ENCODE measurements at places on chromosomes 7 and 10. TPM values are rescaled to one million over a fixed set of nuclear protein-coding genes. Genes with fewer than 3 reads are reported as not detected.

DOCK4 gene
- 13.9 TPM for total RNA-seq

WDR86 gene
- total RNA-seq, result 0.37 TPM

CCDC172 gene
- total RNA-seq, result not detected

TRIL gene
- 2.4 TPM for total RNA-seq

ACTL6B gene
- total RNA-seq, result not detected

STMP1 gene
- 30.3 TPM for total RNA-seq

MRC1 gene
- total RNA-seq, result 26.7 TPM

GNG11 gene
- total RNA-seq, result 20.3 TPM

FFAR4 gene
- total RNA-seq, result 0.07 TPM

GRID1 gene
- 2.4 TPM for total RNA-seq

TUBB8 gene
- total RNA-seq, result not detected

SH2B2 gene
- total RNA-seq, result 0.99 TPM

SLC4A2 gene
- 64.1 TPM for total RNA-seq

UPK3BL2 gene
- total RNA-seq, result 2.9 TPM

STEAP4 gene
- 21.7 TPM for total RNA-seq

AP3M1 gene
- 27.9 TPM for total RNA-seq

PDE6C gene
- total RNA-seq, result not detected

GRCh38 chr7:4140933-4141332, 541.2 kb upstream of the FOXK1 start:
- DNase-seq, result no peak

DNA sequence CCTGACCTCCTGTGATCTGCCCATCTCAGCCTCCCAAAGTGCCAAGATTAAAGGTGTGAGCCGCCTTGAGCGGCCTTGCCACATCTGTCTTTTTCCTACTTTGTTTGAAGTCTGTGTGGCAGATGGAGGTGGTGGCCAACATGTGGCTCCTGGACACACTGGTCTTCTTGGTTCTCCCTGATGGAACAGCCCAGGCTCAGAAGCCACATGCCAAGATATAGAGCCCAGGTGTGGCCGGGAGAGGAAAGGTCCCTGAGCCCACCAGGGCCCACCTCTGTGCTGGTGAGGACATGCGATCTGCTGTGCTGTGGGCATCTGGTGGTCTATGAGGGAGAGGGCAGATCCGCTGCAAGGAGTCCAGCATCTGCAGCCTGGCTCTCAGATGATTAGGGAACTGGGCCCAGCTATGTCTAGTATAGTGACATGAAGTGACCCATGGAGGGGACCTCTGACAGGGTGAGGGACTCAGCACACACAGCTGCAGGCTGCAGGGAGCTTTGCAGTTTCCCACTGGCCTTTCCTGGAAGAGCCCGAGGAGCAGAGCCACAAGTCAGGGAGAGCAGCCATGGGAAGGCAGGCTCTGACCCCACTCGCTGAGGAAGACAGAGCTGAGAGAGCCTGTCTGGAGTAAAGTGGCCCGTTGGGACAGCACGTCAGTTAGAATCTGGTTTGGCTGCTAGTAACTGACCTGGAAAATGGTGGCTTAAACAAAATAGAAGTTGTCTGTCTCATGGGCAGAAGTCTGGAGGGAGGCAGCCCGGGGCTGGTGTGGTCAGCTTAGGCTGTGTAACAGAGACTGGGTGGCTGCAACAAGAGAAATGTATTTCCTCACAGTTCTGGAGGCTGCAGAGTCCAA, 25.9 kb downstream of the ADCY1 start:
- no peak for DNase-seq

DNA sequence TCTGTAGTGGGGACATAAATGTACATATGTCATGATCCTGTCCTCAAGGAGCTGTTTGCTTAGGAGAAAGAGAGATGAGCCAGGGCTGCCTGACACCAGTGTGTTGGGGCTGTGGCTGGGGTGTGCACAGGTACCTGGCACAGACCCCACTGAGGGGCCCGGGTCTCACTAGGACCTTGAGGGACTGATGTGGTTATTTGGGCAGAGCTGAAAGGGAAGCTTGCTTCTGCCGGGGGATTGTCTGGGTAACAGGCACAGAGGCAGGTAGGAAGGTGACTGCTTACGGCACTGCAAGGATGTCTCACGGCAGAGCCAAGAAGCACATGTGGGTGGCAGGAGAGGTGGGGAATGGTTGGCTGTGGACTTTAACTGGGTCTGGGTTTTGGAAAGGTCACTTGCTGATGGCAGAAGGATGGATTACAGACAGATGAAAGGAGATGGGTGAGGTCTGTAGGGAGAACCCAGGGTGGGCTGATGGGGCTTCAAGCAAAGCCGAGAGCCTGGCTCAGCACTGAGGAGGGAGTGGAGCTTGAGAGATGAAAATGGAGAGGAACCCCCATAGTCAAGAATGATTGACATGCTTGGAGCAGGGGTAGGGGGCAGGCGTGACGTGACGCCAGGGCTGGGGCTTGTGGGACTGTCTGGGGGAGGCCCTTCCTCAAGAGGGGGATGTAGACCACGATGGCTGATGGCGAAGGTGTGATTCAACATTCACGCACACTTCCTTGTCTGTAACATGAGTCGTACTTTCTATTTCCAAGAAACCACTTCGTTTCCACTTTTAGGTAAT, 207.7 kb upstream of the SHH start:
- DNase-seq, result no peak

DNA sequence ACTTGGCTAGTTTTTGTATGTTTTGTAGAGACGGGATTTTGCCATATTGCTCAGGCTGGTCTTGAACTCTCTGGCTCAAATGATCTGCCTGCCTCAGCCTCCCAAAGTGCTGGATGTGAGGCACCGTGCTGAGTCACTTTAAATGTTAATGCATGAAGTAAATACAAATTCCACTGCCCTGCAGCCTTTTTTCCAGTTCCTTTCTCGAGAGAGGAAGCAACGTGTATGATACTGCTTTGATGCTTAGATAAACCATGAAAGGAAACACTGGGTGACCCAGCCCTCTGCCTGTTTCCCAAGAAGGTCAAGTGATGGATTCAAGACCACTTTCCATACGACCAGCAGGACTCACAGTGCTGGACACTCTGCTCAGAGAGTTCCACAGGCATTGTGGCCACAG, 11.3 kb upstream of the MRPS24 start:
- DNase-seq, result no peak

DNA sequence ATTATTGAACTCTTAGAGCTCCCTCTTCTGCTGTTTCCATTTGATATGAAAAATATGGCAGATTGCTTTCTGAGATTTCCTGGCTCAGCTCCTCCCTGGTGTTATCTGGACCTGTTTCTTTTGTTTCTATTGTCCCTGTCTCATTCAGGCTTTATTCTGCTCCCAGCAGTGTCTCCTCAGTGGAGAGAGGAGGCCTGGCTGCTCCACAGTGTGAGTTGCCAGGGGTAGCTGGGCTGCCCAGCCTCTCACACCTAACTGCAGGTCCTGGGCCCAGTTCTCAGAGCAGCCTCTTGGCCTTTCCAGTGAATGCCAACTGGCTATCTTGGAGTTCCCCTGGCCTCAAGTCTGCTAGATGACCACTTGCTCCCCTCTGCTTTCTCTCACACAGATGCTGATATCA, 127.0 kb downstream of the VPS41 start:
- DNase-seq, result no peak

DNA sequence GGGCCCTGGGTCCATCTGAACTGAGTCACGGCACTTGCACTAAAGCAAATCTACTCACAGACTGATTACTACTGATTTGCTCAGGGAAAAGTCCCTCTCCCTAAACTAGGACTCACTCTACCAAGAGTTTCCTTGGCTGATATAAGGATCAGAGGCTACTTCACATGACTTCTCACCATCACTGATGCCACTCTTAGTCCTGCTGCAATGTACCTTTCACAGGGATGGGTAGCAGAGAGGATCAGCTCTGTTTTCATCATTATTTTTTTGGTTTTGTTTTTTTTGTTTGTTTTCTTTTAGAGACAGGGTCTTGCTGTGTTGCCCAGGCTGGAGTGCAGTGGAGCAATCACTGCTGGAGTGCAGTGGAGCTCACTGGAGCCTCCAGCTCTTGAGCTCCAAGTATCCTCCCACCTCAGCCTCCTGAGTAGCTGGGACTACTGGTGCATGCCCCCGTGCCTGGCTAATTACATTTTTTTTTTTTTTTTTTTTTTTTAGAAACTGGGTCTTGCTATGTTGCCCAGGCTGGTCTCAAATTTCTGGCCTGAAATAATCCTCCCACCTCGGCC, 200.6 kb downstream of the JCAD start:
- no peak for DNase-seq

GRCh38 chr10:125423569-125423968, 259.4 kb downstream of the TEX36 start:
- no peak for DNase-seq

- no peak for DNase-seq
Observed at GRCh38 chr7:133781486-133782090, 345.6 kb upstream of the LRGUK start.

GRCh38 chr7:17532861-17533404, 234.5 kb downstream of the AHR start:
- DNase-seq, result no peak

DNA sequence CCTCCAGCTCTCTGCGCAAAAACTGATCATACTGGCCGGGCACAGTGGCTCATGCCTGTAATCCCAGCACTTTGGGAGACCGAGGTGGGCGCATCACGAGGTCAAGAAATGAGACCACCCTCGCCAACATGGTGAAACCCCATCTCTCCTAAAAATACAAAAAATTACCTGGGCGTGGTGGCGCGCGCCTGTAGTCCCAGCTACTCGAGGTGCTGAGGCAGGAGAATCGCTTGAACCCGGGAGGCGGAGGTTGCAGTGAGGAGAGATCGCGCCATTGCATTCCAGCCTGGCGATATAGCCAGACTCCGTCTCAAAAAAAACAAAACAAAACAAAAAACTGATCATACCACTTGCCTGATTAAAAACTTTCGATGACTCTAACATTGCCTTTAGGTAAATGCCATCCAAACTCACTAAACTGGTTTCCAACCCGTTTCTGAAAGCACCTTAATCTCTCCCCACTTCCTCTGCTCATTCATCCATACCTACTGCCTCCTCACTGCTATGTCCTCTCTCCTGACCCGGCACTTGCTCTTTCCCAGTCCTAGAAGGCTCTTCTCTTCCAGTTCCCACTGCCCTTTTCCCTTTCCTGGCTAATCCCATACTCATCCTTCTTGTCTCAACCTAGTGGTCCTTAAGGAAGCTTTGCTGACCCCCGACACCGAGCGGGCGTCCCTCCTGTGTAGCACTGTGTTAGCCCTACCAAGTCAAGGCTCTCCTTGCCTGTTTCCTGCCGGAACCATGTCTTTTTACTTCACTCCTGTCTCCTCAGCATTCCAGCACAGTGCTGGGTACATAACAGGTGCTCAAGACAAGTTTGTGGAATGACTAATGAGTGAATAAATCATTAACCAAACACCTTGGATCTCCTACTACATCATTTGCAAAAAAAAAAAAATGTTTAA, 686 bp upstream of the MIOS start:
- no peak for DNase-seq

- no peak for DNase-seq
Observed at GRCh38 chr10:84344526-84344925, 16.1 kb downstream of the CCSER2 start.

- DNase-seq, result no peak
Observed at GRCh38 chr10:28449382-28449781, 83.5 kb upstream of the WAC start.

DNA sequence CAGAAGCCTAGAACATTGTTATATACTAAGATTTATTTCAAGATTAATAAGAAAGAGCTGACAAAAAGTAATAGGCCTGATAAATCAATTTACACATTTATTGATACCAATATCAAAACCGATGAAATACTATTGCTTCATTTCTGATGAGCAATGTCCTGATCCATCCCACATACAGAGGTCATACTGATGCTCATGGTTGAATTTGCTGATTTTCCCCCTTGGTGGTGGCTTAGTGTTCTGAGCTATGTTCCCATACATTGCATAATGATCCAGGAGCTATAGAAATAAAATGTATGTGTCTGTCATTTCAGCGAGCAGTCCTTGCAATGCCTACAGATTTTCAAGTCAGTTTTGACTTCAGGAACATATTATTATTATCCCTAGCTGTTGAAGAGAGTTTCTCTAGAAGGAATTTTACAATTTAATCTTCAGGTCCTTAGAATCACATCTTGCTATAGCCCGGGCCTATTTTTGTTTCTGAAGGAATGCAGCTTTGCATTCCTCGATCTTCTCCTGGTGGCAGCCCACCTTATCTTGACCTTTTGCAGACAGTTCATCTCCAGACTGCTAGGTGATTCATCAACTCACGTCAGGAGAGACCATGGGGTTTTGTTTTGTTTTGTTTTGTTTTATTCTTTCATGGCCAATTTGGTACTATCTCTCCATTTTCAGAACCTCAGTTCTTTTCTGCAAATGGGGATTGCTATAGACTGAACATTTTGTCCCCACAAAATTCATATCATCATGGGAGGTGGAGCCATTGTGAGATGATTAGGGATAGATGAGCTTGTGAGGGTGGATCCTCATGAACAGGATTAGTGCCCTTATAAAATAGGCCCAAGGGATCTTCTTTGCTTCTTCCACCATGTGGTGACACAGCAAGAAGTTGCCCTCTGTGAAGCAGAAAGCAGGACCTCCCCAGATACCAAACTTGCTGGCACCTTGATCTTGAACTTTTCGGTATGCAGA, 465.6 kb upstream of the IGFBP3 start:
- no peak for DNase-seq

DNA sequence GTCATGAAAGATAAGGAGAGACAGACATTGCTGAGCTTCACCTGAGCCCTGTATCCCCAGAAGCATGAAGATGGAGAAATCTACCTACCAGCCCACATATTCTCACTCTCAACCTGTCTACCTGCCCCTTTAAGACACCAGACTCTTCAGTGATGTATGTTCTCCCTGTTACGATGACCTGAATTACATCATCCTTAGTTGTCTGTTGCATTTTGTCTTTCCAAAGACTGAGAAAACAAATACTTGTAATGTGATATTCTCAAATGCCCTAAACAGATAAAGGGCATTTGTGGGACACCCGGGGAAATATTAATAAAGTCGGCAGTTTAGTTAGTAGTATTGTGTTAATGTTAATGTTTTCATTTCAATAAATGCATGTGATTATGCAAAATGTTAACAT, 305.8 kb upstream of the IGFBP3 start:
- DNase-seq, result no peak

DNA sequence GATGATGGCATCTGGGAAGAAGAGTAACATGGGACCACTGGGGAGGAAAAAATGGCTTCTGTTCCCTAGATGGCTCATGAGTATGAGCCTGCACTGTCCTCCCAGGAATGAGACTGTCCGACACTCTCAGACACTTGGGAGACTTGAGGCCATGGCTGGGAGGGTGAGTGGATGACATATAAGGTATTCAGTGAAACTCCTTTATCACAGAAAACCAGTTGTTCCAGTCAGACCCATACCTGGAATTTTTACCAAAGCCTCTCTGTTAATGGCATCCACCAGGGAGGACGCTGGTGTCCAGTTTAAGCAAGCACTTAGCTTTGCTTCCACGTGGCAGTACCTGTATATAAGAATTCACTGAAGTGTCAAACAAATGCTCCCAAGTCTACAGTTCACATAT, 116.7 kb upstream of the C10orf90 start:
- no peak for DNase-seq

- peak; percentile 55 for DNase-seq
Observed at GRCh38 chr7:151469281-151469680, 29.3 kb upstream of the CRYGN start.

- no peak for DNase-seq
Observed at GRCh38 chr7:13420726-13421125, 568.7 kb downstream of the ETV1 start.

GRCh38 chr7:104936546-104936945, 77.5 kb upstream of the KMT2E start:
- no peak for DNase-seq

GRCh38 chr10:61160253-61160652, 216.3 kb upstream of the RHOBTB1 start:
- no peak for DNase-seq
